Activated naive CD8-positive, alpha-beta T cell treated with anti-CD3 and anti-CD28 coated beads for 36 hours (primary cell): ENCODE measurements at places on chromosomes 12 and 14. TPM values are rescaled to one million over a fixed set of nuclear protein-coding genes. Genes with fewer than 3 reads are reported as not detected.
A peak's percentile ranks its signal among the peaks of the same experiment; 100 is the strongest.

Gene COPS7A
- total RNA-seq = 41.6 TPM

Gene KRT83
- total RNA-seq = not detected

Gene ESRRB
- total RNA-seq = not detected

Gene ASCL1
- not detected for total RNA-seq

Gene CCDC196
- total RNA-seq = not detected

Gene RALGAPA1
- total RNA-seq = 24.1 TPM

Gene SERPINA10
- not detected for total RNA-seq

- H3K4me3 ChIP-seq = no peak overlapping the region
- H3K27ac ChIP-seq = no peak overlapping the region
- no peaks in the 10 kb centered on the region for H3K4me1 ChIP-seq
- no peaks in the 10 kb centered on the region for H3K27me3 ChIP-seq
- no peak for DNase-seq
- no peaks in the 10 kb centered on the region for H3K36me3 ChIP-seq
Observed at GRCh38 chr14:84991021-84991420, 538.9 kb upstream of the FLRT2 start.

GRCh38 chr12:45732250-45732649 is 2.7 kb downstream of the ARID2 start:
- H3K36me3 ChIP-seq = peaks cover 34% of the 10 kb centered on the region
- H3K27me3 ChIP-seq = no peaks in the 10 kb centered on the region
- peak overlapping the region; percentile 81 for H3K27ac ChIP-seq

DNA sequence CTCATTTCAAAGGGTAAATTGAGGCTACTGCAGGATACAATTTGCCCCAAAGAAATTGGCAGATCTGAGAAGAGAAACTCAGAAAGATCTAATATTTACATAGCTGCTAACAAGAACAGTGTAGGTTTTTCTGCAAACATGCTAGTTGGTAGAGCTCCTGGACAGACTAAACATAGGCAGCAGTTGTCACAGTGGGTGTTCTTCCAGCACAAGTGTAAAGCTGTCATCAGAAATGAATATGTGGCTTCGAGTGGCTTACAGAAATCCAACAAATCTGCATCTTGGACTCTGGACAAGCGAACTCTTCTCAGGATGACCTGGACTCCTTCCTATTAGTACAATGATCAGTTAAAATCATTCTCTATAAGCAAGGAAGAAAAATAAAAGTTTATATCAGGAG is 5.9 kb downstream of the CBX5 start:
- no peaks in the 10 kb centered on the region for H3K27me3 ChIP-seq
- no peak for DNase-seq
- no peak overlapping the region for H3K27ac ChIP-seq

GRCh38 chr12:39440781-39441180 is 2.1 kb downstream of the KIF21A start:
- DNase-seq = no peak
- H3K4me1 ChIP-seq = peaks cover 23% of the 10 kb centered on the region
- H3K27ac ChIP-seq = no peak overlapping the region
- peaks cover 3% of the 10 kb centered on the region for H3K36me3 ChIP-seq

DNA sequence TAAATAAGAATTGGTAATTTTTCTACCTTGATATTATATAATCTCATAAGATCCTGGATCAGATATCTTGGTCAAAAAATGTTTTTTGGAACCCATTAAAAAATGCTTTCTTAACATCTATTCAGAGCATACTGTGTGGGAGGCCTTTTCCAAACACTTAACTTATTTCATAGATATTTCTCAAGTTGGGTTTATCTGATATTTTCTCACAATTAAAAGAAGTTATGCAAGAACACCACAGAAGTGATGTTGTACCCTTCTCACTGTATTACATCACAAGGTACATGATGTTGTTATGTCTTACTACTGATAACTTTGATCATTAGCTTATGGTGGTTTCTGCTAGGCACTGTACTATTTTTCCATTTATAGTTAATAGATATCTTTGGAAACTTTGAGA is 23.4 kb upstream of the PRPF39 start:
- no peaks in the 10 kb centered on the region for H3K27me3 ChIP-seq
- peaks cover 2% of the 10 kb centered on the region for H3K4me1 ChIP-seq
- no peak overlapping the region for H3K4me3 ChIP-seq
- H3K27ac ChIP-seq = no peak overlapping the region

DNA sequence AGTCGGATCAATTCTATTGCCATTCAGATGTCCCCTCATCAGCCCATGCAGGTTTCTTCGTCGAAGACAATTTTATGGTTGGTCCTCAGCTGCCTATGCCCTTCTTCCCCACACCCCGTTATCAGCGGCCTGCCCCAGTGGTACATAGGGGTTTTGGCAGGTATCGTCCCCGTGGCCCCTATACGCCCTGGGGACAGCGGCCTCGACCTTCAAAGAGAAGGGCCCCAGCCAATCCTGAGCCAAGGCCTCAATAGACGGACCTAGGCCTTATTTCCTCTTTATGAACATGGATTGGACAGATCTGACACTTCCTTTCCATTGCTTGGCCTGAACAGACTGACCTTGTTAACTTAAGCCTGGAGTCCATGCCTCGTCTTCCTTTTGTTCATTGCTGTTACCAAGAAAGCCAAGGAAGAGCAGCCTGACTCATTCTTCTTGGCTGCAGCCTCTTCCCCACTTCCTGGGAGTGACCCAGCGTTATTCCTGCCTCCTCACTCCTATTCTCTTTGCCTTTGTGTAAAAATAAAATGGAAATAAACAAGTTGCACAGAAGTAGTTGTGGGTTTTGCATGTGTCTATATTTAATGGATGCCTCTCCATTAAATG is 156.5 kb upstream of the AMIGO2 start:
- peak overlapping the region; percentile 79 for H3K27ac ChIP-seq
- peaks cover 58% of the 10 kb centered on the region for H3K4me1 ChIP-seq
- DNase-seq = no peak
- H3K4me3 ChIP-seq = no peak overlapping the region
- H3K27me3 ChIP-seq = no peaks in the 10 kb centered on the region
- H3K36me3 ChIP-seq = peaks cover 83% of the 10 kb centered on the region

- peak; percentile 40 for DNase-seq
- H3K4me3 ChIP-seq = peak overlapping the region; percentile 93
- peak overlapping the region; percentile 95 for H3K27ac ChIP-seq
- peaks cover 24% of the 10 kb centered on the region for H3K36me3 ChIP-seq
- no peaks in the 10 kb centered on the region for H3K27me3 ChIP-seq
- peaks cover 76% of the 10 kb centered on the region for H3K4me1 ChIP-seq
Observed at GRCh38 chr12:92034858-92035401, 110.7 kb downstream of the BTG1 start.

- H3K36me3 ChIP-seq = peaks cover 9% of the 10 kb centered on the region
- H3K27ac ChIP-seq = no peak overlapping the region
- H3K4me1 ChIP-seq = peaks cover 25% of the 10 kb centered on the region
- no peak overlapping the region for H3K4me3 ChIP-seq
- DNase-seq = no peak
Observed at GRCh38 chr12:39592295-39592694, 27.3 kb downstream of the ABCD2 start.

DNA sequence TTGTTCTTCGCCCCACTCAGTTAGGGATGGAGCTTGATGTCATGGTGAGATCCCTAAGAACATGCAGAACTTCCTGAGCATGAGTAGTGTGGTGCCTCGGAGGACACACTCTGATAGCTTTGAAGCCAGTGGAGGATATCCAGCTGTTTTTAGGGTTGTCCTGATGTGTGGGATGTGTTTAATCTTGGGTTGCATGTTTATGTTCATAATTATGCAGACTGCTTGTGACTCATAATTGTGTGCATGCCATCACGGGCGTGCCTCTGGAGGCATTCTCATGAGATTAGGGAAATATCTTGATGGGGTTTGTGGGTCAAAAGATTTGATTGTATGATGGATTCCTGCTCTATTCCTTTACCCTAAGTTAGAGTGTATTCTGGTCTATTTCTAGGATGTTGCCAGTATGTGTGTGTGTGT is 267.4 kb upstream of the PELI2 start:
- H3K27me3 ChIP-seq = no peaks in the 10 kb centered on the region
- H3K4me3 ChIP-seq = no peak overlapping the region
- no peak for DNase-seq
- no peaks in the 10 kb centered on the region for H3K36me3 ChIP-seq

- H3K27me3 ChIP-seq = no peaks in the 10 kb centered on the region
- no peak overlapping the region for H3K27ac ChIP-seq
- DNase-seq = no peak
Observed at GRCh38 chr14:62718629-62719028, 326.6 kb downstream of the KCNH5 start.

GRCh38 chr14:101104485-101104884 is 201.0 kb upstream of the RTL1 start:
- H3K27me3 ChIP-seq = peaks cover 7% of the 10 kb centered on the region
- H3K4me1 ChIP-seq = no peaks in the 10 kb centered on the region
- no peak overlapping the region for H3K4me3 ChIP-seq

- H3K27ac ChIP-seq = no peak overlapping the region
- no peaks in the 10 kb centered on the region for H3K36me3 ChIP-seq
- H3K4me3 ChIP-seq = no peak overlapping the region
- H3K27me3 ChIP-seq = peaks cover 46% of the 10 kb centered on the region
- no peak for DNase-seq
Observed at GRCh38 chr12:98896938-98897337, 251.8 kb downstream of the APAF1 start.

- no peaks in the 10 kb centered on the region for H3K27me3 ChIP-seq
- no peak overlapping the region for H3K27ac ChIP-seq
- peaks cover 5% of the 10 kb centered on the region for H3K36me3 ChIP-seq
- no peak for DNase-seq
- H3K4me1 ChIP-seq = no peaks in the 10 kb centered on the region
- no peak overlapping the region for H3K4me3 ChIP-seq
Observed at GRCh38 chr12:100229036-100229635, 28.5 kb downstream of the ACTR6 start.

- H3K4me1 ChIP-seq = no peaks in the 10 kb centered on the region
- H3K27ac ChIP-seq = no peak overlapping the region
- peaks cover 12% of the 10 kb centered on the region for H3K36me3 ChIP-seq
- H3K4me3 ChIP-seq = no peak overlapping the region
- no peak for DNase-seq
Observed at GRCh38 chr12:19647806-19648556, 208.7 kb downstream of the AEBP2 start.

- DNase-seq = no peak
- H3K4me1 ChIP-seq = no peaks in the 10 kb centered on the region
- H3K27ac ChIP-seq = no peak overlapping the region
- H3K36me3 ChIP-seq = peaks cover 2% of the 10 kb centered on the region
- no peak overlapping the region for H3K4me3 ChIP-seq
Observed at GRCh38 chr12:91630596-91631293, 448.1 kb upstream of the DCN start.

GRCh38 chr12:117738233-117738632 is 230.6 kb downstream of the KSR2 start:
- no peak for DNase-seq
- no peaks in the 10 kb centered on the region for H3K36me3 ChIP-seq
- no peak overlapping the region for H3K27ac ChIP-seq
- no peak overlapping the region for H3K4me3 ChIP-seq
- H3K27me3 ChIP-seq = no peaks in the 10 kb centered on the region

DNA sequence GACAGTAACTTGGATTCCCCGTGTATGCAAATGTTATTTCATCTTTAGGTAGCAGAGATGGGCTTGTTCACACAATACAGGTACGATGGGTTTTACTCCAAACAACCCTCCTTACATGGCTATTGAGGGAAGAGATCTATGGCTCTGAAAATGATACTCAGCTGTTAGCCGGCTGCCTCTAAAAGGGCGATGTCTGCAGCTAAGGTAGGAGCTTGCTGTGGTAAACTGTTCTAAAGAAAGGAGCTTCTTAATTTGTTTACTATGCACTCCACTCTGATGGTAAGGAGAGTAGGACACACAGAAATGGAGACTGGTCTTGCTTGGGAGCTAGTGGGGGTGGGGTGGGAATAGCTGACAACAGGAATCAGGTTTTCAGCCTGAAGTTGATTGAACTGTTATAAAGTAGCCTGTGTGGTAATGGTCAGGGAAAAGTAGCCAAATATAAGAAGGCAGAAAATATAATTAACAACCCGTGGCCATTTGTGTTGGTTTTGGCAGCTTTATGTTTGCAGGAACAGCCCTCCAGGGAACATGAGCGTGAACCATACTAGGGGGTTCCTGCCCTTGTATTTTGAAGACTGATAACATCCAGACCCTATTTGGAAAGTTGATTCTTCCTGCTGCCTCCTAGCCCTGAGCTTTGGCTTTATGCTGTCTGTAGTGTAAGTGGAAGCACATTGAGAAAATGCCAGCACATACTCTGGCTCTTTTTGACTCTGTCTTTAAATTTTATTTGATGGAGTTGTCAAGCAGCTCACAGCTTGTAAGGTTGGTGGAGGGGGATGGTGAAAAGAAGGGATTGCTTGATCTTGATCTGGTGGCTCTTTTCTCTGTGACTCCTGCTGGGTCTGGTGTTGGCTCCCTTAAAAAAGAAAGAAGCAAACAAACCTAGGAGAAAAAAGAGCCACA is 929.8 kb downstream of the DIO2 start:
- H3K27me3 ChIP-seq = peaks cover 62% of the 10 kb centered on the region
- H3K27ac ChIP-seq = no peak overlapping the region
- H3K36me3 ChIP-seq = no peaks in the 10 kb centered on the region
- no peak overlapping the region for H3K4me3 ChIP-seq
- H3K4me1 ChIP-seq = no peaks in the 10 kb centered on the region
- no peak for DNase-seq

DNA sequence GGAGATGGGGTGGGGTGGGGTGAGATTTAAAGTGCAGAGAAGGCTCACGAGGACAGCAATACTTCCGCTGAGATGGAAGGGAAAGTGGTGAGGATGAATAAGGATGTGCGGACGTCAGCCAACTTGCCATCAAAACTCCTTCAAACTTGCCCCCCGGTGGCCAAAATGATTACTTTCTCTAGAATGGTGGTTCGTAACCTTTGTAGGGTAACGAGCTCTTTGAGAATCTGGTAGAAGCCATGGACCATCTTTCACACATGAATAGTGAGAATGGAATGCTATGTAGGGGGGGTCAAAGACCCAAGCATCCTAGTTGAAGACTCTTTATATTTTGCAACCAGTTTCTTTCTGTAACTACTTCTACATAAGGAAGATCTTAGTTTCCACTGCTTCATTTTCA is 245.9 kb upstream of the DDHD1 start:
- H3K27ac ChIP-seq = no peak overlapping the region
- peaks cover 9% of the 10 kb centered on the region for H3K36me3 ChIP-seq
- no peak overlapping the region for H3K4me3 ChIP-seq
- no peaks in the 10 kb centered on the region for H3K4me1 ChIP-seq
- no peaks in the 10 kb centered on the region for H3K27me3 ChIP-seq

DNA sequence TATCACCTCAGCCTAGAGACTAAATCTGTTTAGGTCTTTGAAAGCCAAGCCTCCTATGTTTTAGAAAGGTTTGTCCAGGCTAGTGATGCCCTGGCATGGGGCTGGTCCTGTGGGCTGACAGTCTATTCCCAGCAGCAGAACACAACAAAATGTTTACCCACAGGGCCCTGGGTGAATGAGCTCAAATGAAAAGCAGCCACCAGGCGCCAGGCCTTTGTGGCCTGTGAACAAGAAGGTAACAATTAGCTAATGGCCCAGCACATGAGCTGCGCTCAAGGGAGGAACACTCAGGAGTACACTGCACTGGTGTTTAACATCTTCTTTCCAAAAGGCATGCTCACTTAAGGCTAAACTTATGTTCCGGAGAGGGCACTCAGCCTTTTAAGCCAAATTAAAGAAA is 202.2 kb downstream of the MON2 start:
- no peaks in the 10 kb centered on the region for H3K4me1 ChIP-seq
- DNase-seq = no peak
- H3K27me3 ChIP-seq = no peaks in the 10 kb centered on the region
- H3K36me3 ChIP-seq = no peaks in the 10 kb centered on the region
- H3K27ac ChIP-seq = no peak overlapping the region

- H3K27ac ChIP-seq = no peak overlapping the region
- DNase-seq = no peak
- H3K4me1 ChIP-seq = peaks cover 9% of the 10 kb centered on the region
Observed at GRCh38 chr12:62703011-62703380, 232.0 kb downstream of the PPM1H start.

GRCh38 chr12:128771681-128772080 is 52.1 kb downstream of the SLC15A4 start:
- H3K36me3 ChIP-seq = no peaks in the 10 kb centered on the region
- no peak for DNase-seq
- H3K27ac ChIP-seq = no peak overlapping the region
- peaks cover 11% of the 10 kb centered on the region for H3K27me3 ChIP-seq
- H3K4me1 ChIP-seq = no peaks in the 10 kb centered on the region
